ENCODE measurements at places on chromosomes 4 and X.

GRCh38 chr4:6546681-6547447, 28.1 kb upstream of the MAN2B2 start:
- DNase-seq = peak; percentile 46

- DNase-seq = no peak
Measured at GRCh38 chr4:141127884-141128283, 5.4 kb downstream of the RNF150 start.

DNA sequence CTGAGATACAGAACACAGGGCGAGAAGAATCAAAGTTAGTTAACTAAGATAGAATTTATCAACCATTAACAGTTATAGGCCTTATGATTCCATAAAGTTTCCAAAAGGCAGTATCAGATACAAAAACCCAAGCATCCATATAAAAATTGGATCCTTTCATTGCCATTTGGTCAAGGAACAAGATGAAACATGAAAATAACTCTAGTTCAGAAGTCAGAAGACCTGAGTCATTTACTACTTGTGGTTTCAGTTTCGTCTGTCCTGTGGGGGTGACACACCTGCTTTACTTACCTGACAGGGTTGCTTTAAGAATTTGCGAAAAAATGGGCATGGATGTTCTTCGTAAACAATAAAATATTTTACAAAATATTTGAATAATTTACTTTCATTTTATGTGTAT, 130.8 kb downstream of the ANAPC10 start:
- DNase-seq = no peak

DNA sequence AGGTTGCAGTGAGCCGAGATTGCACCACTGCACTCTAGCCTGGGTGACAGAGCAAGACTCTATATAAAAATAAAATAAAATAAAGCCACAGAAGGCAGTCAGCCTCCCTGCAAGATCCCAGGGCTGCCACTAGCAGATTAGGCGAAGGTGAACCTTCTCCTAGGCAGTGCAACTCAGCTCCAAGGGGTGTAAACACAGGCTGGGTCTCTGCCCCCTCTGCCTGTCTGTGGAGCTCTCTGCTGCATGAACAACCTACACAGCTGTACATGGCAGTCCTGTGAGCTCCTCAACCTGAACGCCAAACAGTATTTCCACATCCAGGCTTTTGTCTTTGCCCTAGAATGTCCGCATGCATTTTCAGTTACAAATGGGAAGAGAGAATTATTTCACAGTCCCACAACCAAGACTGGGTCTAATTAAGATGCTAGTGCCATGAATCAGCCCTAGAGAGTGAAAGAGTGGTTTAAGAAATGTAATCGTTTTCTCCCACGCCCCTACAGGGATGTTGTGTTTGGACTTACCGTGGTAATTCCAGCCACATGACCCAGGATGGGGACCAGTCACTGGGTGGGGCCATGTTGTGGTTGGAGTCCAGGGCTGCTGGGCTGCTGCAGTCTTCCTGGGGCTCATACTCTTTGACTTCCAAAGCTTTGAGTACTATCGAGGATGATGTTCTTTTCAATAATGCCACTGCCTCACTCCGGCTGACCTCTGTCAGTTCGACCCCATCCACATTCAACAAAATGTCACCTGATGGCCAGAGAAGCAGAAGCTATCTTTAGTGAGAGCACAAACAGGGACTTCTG, 99.0 kb downstream of the FIP1L1 start:
- DNase-seq = peak; percentile 11

DNA sequence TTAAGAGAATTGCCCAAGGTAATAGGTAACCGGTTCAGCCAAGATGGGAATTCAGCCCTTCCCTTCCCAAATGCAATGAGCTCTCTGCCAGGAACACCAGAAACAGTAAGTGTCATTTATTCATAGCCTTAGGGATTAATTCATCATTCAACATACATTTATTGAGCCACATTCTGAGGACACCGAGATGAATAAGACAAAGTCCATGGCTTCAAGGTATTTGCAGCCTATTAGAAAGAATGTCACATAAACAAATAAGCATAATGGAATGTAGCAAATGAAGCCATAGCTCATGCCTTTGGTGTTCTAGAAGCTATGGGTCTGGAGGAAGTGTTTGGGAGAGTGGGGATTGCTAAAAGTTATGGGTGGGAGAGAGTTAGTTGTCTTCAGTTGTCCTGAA, 6.3 kb upstream of the TAB3 start:
- DNase-seq = no peak

DNA sequence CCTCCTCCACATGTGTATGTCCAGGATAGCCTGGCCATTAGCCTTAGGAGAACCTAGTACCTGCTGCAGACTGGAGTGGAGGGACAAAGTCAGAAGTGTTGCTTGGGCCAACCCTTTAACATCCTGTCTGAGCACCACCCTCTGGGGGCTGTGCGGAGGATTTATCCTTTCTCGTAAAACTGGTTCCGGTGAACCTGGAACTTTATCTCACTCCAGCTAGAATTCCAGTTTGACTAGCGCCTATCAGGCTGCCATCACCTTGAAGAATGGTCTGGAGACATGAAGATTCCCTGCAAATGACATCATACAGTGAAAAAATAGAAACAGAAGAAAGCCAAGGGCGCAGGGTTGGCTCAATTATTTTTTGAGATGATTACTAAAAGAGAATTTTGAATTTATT, 4.0 kb downstream of the TCEAL8 start:
- DNase-seq = no peak

DNA sequence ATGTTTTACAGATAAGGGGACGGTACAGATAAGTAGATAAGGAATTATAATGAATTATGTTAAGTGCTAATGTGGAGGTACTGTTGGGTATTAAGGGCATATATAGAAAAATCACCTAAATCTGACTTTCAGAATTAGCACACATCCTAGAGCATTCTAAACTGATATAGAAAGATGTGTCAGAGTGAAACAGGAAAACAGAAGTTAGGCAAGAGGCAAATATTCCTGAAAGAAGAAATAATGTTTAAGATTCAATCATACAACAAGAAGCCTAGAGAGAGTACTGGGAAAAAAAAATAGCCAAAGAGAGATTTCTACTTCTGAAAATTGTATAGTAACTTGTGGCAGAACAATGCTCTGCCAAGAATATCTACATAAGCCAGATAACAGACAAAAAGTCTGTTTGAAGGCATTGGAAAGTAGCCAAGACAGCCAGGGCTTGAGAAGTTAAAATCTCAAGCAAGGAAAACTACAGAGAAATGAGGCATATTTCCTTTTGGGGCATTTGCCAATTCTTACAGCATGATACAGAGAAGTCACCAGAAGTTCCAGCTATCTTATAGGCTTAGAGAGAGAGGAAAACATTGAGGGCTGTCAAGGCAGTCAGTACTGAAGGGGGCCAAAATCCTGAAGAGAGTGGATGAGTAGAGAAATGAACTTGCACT, 646.0 kb downstream of the RPA4 start:
- DNase-seq = peak; percentile 38

DNA sequence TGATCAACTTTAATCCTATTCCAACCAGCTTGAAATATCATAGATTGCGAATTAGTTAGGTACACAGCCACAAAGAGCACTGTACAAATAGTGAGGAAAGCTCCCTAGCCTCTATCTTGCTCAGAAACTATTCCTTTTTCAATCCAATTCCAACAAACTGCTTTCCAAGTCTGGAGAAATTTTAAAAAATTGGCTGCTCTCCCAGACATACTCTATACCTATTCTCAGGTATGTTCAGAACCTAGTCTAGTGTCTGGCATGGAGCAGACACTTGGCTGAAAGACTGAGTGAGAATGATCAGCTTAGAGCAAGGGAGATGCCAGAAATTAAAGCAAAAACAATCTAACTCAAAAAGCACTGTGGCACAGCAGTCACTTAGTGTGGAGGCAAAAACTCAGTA, 105.9 kb downstream of the SLC10A7 start:
- DNase-seq = no peak

DNA sequence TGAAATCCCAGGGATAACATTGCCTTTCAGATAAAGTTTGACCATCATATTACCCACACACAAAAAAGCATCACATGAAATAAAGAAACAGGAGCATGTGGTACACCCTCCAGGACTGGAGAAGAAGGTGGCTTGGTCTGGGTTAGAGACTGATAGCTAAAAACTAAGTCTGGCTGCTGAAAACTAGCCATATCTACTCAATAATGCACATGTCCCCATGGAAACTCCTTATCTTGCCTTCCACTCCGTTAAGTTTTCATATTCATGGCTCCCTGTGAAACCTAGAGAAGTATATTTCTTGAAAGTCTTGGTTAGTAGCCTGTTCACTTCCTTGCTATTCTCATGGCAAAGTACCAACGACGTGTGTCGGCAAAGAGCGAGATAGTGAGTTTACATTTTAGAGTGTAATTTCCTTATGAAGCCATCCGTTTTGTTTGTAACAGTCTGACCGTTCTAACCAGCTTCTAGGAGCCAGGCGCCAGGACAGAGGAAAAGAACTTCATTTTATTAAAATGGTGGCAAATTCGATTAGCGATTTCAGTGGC, 6.7 kb upstream of the DCTD start:
- DNase-seq = no peak

GRCh38 chr4:24071612-24072372, 181.9 kb upstream of the PPARGC1A start:
- no peak for DNase-seq

DNA sequence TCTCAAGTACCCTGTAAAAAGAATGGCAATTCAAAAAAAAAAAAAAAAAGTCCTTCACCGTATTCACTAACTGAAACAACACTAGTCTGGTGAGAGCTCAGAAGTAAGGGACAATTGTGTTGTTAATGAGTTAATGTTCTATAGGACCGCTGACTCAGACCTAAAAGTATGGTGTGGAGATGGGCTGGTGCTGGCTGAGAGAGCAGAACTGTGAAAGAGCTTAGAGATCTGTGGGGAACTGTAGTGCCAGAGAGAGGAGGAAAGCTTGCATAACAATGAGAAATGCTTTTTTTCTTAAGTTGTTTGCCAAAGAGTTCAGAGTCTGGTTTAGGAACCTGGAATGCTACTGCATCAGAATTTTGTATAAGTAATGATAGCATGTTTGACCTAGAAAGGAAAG, 65.1 kb downstream of the LHFPL1 start:
- DNase-seq = no peak

GRCh38 chr4:157898836-157899605, 273.8 kb downstream of the GASK1B start:
- DNase-seq = no peak

DNA sequence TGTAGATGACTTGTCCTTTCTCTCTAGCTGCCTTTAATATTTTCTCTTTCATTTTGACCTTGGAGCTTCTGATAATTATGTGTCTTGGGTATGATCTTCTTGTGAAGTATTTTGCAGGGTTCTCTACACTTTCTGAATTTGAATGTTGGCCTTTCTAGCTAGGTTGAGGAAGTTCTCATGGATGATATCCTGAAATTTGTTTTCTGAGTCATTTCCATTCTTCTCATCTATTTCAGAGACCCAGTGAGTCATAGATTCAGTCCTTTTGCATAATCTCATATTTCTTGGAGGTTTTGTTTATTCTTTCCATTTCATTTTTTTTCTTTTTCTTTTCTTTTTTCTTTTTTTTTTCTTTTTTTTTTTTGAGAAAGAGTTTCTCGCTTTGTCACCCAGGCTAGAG, 585.7 kb upstream of the PABPC4L start:
- no peak for DNase-seq

- no peak for DNase-seq
Measured at GRCh38 chr4:84477738-84478137, 21.4 kb downstream of the NKX6-1 start.

- DNase-seq = no peak
Measured at GRCh38 chr4:107283587-107284559, 247.8 kb upstream of the DKK2 start.

GRCh38 chr4:41257257-41257901, 651 bp downstream of the UCHL1 start:
- DNase-seq = no peak

DNA sequence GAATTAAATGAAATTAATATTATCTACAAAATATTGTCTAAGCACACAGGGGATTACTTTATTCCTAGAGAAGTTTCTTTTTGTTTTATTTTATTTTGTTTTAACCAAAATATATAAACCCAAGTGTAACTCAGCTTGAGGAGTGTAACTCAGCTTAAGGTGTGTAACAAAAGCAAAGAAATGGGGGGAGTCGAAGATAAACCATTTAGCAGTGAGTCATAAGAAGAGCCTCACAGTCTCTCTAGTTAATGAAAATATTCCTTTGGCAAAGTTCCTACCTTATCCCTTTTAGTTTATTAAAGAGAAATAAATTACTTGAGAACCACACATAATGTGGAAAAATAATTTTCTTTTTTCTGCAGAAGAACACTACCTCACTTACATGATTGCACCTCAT, 261.8 kb downstream of the KCTD8 start:
- DNase-seq = no peak

DNA sequence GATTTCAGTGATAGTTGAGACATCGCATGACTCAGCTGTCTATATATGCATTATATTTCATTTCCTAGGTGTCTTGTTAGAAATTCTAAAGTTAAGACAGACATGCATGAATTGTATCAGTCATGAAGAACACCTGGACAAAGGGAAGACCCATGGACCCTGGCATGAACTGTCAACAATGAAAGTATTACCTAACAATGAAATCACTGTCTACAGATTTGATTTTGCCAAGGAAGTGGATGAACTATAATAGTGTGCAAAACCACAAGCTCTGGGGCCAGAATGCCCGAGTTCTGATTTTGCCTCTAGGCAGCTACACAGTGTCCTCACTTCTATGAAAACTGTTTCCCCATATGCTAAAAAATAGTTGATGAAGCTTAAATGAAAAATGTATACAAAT, 386.1 kb downstream of the NLGN4X start:
- no peak for DNase-seq

DNA sequence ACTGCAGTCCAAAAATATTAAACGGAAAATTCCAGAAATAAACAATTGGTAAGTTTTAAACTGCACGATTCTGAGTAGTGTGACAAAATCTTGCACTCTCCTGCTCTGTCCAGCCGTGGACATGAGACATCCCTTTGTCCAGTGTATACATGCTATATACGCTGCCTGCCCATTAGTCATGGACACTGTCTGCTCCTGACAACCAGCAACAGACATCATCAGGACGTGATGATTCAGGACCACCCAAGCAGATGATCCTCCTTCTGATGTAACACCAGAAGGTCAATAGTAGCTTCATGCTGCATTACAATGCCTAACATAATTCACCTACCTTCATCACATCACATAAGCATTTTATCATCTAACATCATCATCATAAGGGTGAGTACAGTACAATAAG, 36.3 kb downstream of the ATRX start:
- DNase-seq = no peak

GRCh38 chrX:10014462-10015354, 47.5 kb downstream of the CLDN34 start:
- peak; percentile 59 for DNase-seq

- no peak for DNase-seq
Measured at GRCh38 chrX:136259543-136259942, 8.3 kb upstream of the MAP7D3 start.

DNA sequence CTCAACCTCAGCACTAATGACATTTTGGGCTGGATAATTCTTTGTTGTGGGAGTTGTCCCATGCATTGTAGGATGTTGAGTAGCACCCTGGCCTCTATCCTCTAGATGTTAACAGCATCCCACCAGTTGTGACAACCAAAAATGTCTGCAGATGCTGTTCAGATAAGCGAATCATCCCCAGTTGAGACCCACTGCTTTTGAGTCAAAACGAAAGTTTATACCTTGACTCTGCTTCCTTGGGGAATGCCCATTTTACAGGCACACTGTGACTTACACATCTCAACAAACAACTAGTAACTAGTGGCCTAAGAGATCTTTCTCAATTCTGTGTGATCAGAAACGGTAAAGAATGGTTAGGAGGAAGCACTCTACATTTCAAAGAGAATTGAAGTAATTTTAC, 37.0 kb downstream of the SEPSECS start:
- no peak for DNase-seq

GRCh38 chr4:147479376-147479775, 1.5 kb upstream of the EDNRA start:
- no peak for DNase-seq

GRCh38 chrX:129777218-129778030, 2.3 kb upstream of the SASH3 start:
- DNase-seq = peak; percentile 71

Measured in MV-4-11 (cell line).